Neural crest cell (in vitro differentiated cells): ENCODE measurements at places on chromosomes 16 and 17. TPM values are rescaled to one million over a fixed set of nuclear protein-coding genes. Genes with fewer than 3 reads are reported as not detected.

DNA sequence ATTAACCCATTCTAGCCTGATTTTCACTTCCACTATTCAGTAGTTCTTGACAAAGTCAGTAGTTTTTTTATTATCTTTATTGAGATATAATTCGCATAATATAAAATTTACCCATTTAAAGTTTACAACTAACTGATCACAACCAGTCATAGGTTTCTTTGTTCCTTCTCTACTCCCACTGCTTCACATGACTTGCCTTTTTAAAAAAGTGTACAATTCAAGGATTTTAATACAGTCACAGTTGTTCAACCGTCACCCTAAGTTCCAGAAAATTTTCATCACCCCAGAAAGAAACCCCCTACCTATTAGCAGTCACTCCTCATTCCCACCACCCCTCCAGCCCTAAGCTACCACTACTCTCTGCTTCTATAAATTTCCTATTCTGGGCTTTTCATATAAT is 162.5 kb downstream of the TRIM37 start:
- no peaks in the 10 kb centered on the region for H3K27me3 ChIP-seq
- peaks cover 12% of the 10 kb centered on the region for H3K36me3 ChIP-seq
- DNase-seq: no peak
- H3K4me1 ChIP-seq: no peaks in the 10 kb centered on the region
- no peak overlapping the region for H3K4me3 ChIP-seq

DNA sequence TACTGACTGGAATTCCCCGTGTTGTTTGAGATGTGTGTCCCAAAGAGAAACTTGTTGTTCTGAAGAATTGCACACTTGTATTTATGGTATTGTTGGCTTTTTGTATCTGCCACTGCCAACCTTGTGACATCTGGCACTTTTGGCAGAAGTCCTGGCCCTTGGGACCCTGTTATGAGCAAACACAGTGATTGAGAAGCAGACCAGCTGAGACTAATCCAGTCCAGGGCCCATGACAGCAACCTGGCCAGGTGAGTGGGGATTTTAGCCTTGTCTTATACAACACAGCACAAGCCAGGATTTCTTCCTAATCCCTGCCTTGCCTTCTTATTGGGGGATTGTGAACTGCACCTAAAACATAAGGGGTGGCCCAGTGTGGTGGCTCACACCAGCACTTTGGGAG is 80.0 kb downstream of the NTN1 start:
- H3K4me1 ChIP-seq: peaks cover 5% of the 10 kb centered on the region
- H3K36me3 ChIP-seq: no peaks in the 10 kb centered on the region
- no peak for DNase-seq
- no peaks in the 10 kb centered on the region for H3K27me3 ChIP-seq

DNA sequence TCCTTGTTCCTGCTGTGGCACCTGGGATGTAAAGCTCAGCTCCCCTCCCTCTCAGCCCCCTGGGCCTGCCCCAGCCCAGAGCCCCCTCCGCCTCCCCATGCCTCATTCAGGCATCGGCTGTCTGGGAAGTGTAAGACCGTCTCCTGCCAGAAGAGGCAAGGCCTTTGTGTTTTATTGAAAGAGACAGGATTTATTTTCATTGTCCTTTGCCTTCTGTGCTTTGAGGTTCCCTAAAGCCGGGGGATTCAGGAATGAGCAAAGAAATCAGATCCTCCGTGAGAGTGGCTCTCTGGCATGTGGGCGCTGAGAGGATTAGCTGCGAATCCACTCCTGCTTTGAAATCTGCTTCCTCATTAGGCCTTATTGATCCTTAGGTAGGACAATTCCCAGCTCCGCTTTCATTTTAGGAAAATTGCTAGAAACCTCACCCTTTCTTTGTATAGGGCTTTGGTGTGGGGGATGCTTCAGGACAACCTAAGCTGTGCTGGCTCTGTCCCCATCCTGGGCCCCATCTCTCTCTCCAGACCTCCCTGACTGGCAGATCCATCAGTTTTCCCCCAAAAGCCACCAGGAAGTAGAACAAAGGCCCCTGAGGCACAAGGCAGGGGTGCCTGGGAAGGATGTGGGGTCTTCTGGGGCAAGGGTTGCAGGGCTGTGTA is 211.5 kb upstream of the TNRC6C start:
- H3K4me1 ChIP-seq: peaks cover 27% of the 10 kb centered on the region
- H3K36me3 ChIP-seq: no peaks in the 10 kb centered on the region
- no peaks in the 10 kb centered on the region for H3K27me3 ChIP-seq
- peak overlapping the region; percentile 88 for H3K27ac ChIP-seq
- no peak overlapping the region for H3K4me3 ChIP-seq

The ALOX12 gene
- 0.16 TPM in 1 of 2 replicates, not detected in the other for total RNA-seq

- H3K27ac ChIP-seq: no peak overlapping the region
- no peaks in the 10 kb centered on the region for H3K27me3 ChIP-seq
- H3K36me3 ChIP-seq: no peaks in the 10 kb centered on the region
- no peak for DNase-seq
These were observed 69.3 kb downstream of the BANP start for GRCh38 chr16:88020516-88020885.

GRCh38 chr17:64252831-64253230 is 10.2 kb downstream of the TEX2 start:
- no peak overlapping the region for H3K4me3 ChIP-seq
- no peak overlapping the region for H3K27ac ChIP-seq
- H3K36me3 ChIP-seq: no peaks in the 10 kb centered on the region
- H3K4me1 ChIP-seq: peaks cover 23% of the 10 kb centered on the region

DNA sequence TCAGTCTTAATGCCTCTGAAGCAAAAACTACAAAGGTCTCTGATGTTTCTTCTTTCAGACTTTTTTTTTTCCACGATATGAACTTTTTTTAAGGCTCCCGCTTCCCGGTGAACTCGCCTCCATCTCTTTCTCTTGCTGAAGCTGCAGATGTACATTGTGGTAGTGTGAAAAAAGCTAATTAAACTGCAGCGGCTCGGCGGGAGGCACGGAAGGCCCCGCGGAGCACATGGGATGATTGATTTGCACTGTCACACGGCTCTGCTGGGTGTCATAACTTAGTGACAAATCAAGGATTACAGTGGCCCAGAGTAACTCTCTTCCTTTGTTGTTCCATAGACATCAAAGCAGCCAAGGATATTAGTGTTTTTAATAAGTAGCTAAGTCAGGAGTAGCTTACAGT is 196.3 kb downstream of the AXIN2 start:
- peaks cover 3% of the 10 kb centered on the region for H3K36me3 ChIP-seq
- peaks cover 24% of the 10 kb centered on the region for H3K4me1 ChIP-seq
- peaks cover 3% of the 10 kb centered on the region for H3K27me3 ChIP-seq
- H3K4me3 ChIP-seq: no peak overlapping the region
- peak overlapping the region; percentile 79 for H3K27ac ChIP-seq
- DNase-seq: no peak

- no peak overlapping the region for H3K4me3 ChIP-seq
- no peak for DNase-seq
- no peaks in the 10 kb centered on the region for H3K4me1 ChIP-seq
- H3K27me3 ChIP-seq: peaks cover 57% of the 10 kb centered on the region
These were observed 248.7 kb downstream of the RBFOX3 start for GRCh38 chr17:79361873-79362771.

The GALR2 gene
- total RNA-seq: not detected in 2 replicates

The HBA2 gene
- total RNA-seq: not detected in 2 replicates

- no peak for DNase-seq
- H3K27ac ChIP-seq: no peak overlapping the region
- no peaks in the 10 kb centered on the region for H3K27me3 ChIP-seq
- no peaks in the 10 kb centered on the region for H3K36me3 ChIP-seq
- H3K4me3 ChIP-seq: no peak overlapping the region
- H3K4me1 ChIP-seq: peaks cover 30% of the 10 kb centered on the region
These were observed 23.7 kb downstream of the LASP1 start for GRCh38 chr17:38893607-38894006.

The BTBD17 gene
- 12.3 and 12.7 TPM in 2 replicates for total RNA-seq

DNA sequence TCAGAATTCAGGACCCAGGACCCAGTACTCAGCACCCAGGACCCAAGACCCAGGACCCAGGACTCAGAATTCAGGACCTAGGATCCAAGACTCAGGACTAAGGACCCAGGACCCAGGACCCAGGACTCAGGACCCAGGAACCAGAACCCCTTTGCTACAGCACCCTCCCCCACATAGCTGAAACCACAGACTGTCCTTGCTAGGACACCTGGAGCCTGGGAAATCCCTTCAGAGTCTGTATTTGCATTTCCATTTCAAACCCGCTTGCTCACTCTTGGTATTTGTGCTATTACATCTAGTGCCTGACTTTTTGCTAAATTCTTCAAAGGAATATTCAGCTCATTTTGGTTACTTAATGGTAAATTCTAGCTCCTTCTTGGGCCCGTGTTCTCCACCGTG is 275.8 kb upstream of the MAF start:
- H3K27ac ChIP-seq: no peak overlapping the region
- no peaks in the 10 kb centered on the region for H3K4me1 ChIP-seq
- H3K27me3 ChIP-seq: no peaks in the 10 kb centered on the region
- no peaks in the 10 kb centered on the region for H3K36me3 ChIP-seq
- DNase-seq: no peak

GRCh38 chr17:17403065-17403464 is 73.7 kb upstream of the MED9 start:
- DNase-seq: no peak
- H3K36me3 ChIP-seq: no peaks in the 10 kb centered on the region
- no peak overlapping the region for H3K27ac ChIP-seq
- peaks cover 17% of the 10 kb centered on the region for H3K4me1 ChIP-seq

GRCh38 chr17:81859906-81860755 is at the start of gene P4HB:
TSS of gene P4HB (minus strand) at chr17:81860535. CDS start at chr17:81860471, 64 bp downstream.
- peak; percentile 13 for DNase-seq
- H3K27ac ChIP-seq: peak within 1 kb of the TSS; percentile 96
- H3K27me3 ChIP-seq: peaks cover 9% of the 10 kb centered on the region
- peaks cover 7% of the 10 kb centered on the region for H3K36me3 ChIP-seq

GRCh38 chr17:62652251-62653001 is 25.0 kb downstream of the MRC2 start:
- no peaks in the 10 kb centered on the region for H3K36me3 ChIP-seq
- H3K4me1 ChIP-seq: peaks cover 39% of the 10 kb centered on the region
- H3K4me3 ChIP-seq: peak overlapping the region; percentile 81

DNA sequence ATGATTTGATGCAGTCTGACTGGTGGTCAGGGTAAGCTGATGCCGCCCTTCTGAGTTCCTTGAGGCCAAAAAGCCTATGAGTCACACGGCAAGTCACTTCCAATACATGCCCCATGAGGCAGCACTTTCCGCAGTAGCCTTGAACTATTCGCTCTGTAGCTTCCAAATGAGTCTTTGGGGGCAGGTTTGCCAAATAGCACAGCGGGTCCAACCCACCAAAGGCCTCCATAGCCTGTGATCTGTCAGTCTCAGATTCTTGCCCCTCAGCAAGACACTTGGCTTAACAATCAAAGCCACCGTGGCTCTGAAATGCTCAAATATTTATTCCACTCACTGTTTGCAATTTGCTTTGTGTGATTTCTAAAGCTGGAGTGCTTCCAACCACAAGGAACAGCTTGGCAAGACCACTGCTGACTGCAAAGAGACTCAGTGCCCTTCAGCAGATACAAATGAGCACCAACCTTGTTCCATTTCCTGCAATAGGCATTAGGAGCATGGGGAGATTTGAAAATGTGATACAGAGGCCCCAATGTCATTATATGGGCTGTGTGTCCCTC is 45.4 kb downstream of the CLEC19A start:
- no peak for DNase-seq
- no peaks in the 10 kb centered on the region for H3K27me3 ChIP-seq
- no peak overlapping the region for H3K4me3 ChIP-seq
- no peak overlapping the region for H3K27ac ChIP-seq
- no peaks in the 10 kb centered on the region for H3K36me3 ChIP-seq
- no peaks in the 10 kb centered on the region for H3K4me1 ChIP-seq
